ENCODE measurements at places on chromosomes 16 and 17. TPM values are rescaled to one million over a fixed set of nuclear protein-coding genes. Genes with fewer than 3 reads are reported as not detected.

Gene GLIS2
- 34.1 TPM for total RNA-seq

DNA sequence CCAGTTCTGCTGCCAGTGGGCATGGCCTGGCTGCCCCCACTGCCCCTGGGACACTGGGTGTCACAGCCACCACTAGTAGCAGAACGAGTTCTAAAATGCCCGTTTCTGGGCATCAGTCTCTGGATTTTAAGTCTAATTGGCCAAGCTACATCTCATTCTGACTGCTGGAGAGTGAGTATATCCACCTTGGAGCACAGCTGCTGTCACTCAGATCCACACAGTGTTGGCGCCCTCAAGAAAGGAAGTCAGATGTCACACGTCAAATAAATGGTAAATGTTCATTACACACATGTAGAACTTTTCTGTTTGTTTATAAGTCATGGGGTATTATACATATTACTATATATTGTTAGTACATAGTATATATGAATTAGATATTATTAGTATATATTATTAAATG lies 19.4 kb downstream of the GNGT2 start:
- DNase-seq, result no peak
- no peaks in the 10 kb centered on the region for H3K4me1 ChIP-seq
- no peaks in the 10 kb centered on the region for H3K36me3 ChIP-seq
- no peak overlapping the region for H3K4me3 ChIP-seq

DNA sequence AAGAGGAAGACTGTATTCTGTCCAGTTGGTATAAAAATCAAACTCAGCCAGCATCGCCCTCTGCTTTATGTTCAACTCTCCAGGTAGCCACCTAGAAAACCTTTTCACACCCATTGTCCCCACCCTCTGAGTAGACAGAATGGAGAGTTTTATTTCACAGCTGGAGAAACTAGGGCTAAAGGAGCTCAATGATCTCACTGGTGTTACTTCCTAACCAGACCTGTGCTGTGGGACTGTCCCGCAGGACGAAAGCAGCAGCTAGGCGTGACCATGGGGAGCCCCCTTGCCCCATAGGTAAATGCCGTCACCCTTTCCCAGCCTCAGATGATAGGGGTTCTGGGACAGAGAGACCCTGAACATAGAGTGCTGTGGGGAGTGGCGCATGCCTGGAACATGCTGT lies 67.7 kb downstream of the CYLD start:
- no peaks in the 10 kb centered on the region for H3K27me3 ChIP-seq
- H3K4me3 ChIP-seq, result no peak overlapping the region
- H3K36me3 ChIP-seq, result no peaks in the 10 kb centered on the region
- H3K27ac ChIP-seq, result no peak overlapping the region
- DNase-seq, result no peak

- peaks cover 19% of the 10 kb centered on the region for H3K4me1 ChIP-seq
- H3K27ac ChIP-seq, result no peak overlapping the region
- no peaks in the 10 kb centered on the region for H3K36me3 ChIP-seq
- H3K4me3 ChIP-seq, result no peak overlapping the region
- no peak for DNase-seq
- no peaks in the 10 kb centered on the region for H3K27me3 ChIP-seq
Measured at GRCh38 chr17:4480929-4481898, 17.5 kb upstream of the SPNS2 start.

GRCh38 chr16:642189-643049 lies 791 bp downstream of the MCRIP2 start:
- H3K27ac ChIP-seq, result peak overlapping the region; percentile 76
- DNase-seq, result peak; percentile 92
- no peaks in the 10 kb centered on the region for H3K27me3 ChIP-seq
